Activated naive CD4-positive, alpha-beta T cell (primary cell): ENCODE measurements at places on chromosomes 1 and 21.

GRCh38 chr1:231808990-231809389, 182.4 kb downstream of the DISC1 start:
- no peak for DNase-seq

GRCh38 chr1:245198748-245199516, 44.1 kb downstream of the KIF26B start:
- no peak for DNase-seq

DNA sequence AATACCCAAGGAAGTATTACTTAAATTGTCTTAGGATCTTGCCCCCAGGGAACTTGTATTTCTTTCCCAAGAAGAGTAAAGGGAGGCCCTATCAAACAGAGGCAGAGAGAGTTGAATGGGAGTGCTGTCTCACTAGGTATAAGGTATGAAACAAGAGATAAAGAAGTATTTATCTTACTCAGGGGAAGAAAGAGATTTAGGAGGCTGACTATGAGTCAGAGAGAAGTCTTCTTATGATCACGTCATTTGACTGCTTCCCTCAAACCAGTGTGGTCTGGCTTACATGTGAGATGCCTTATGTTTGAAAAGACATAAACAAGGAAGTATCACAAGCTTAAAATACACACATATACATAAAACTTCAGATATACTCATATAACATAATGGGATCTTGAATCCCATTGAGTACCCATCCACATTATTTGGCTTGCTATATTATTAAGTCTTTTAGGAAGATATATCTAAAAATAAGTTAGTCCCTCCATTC, 29.6 kb downstream of the DUSP10 start:
- no peak for DNase-seq

DNA sequence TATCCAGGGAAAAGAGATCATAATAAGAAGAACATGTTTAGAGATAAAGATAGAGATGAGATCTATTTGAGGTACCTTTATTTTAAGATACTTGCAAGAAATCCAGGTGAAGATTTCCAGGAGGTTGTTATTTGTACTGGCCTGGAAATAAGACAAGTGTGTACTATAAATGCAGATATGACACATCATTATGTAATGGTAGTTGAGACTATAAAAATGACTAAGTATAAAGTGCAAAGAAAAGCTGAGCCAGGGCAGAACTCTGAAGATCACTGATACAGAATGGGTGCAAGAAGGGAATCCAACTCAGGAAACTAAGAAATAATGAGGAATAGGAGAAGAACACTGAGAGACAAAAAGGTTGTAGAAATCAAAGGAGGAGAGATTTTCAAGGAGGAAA, 378.2 kb upstream of the PBX1 start:
- DNase-seq, result no peak

- DNase-seq, result no peak
Observed at GRCh38 chr1:56468518-56468917, 110.8 kb downstream of the PLPP3 start.

- peak; percentile 75 for DNase-seq
Observed at GRCh38 chr1:155856975-155857930, at the start of gene GON4L. Gene GON4L, minus strand, starts transcription at chr1:155857214. Its CDS starts 3,434 bp downstream, at chr1:155853780.
